ENCODE measurements at places on chromosomes 13 and 19.

GRCh38 chr19:8665468-8666213 lies 33.0 kb downstream of the ACTL9 start:
- DNase-seq = no peak

DNA sequence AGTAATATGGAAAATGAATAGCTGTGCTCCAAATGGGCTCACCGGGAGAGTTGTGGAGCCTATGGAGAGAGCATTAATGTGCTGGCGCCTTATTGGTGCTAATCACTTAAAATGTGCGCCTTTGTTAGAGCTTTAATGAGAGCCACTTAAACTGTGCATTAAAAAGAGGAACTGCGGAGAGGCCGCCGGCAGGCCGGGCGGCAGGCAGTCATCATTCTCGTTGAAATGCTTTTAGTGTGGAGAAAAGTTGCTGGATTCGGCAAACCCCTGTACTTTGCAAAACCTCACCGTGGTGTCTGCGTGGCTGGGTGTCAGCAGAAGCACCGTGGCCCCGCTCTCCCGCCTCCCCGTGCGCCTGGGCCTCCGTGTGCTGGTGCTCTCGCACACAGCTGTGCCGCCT lies 105.5 kb downstream of the KDM4B start:
- DNase-seq = no peak

- DNase-seq = no peak
These were observed 170.5 kb upstream of the HTR2A start for GRCh38 chr13:47067306-47067705.

DNA sequence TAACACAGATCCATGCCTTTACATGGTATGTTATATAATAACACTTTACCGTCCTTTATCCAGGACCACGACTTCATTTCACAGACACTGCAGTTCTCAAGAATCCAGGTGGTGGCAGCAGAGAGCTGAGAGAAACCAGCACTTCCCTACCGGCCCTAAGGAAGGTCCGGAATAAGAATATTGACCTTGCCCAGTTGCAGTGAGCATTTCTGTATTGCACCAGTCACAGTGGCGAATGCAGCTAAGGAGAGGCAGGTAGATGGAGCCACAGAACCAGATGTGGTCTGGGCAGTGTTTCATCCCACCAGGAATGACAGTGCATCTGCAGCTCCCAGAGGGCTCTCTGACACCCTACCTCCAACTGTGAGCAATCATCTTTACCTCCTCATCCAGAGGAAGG lies 44.6 kb downstream of the ZNF787 start:
- DNase-seq = peak; percentile 27

DNA sequence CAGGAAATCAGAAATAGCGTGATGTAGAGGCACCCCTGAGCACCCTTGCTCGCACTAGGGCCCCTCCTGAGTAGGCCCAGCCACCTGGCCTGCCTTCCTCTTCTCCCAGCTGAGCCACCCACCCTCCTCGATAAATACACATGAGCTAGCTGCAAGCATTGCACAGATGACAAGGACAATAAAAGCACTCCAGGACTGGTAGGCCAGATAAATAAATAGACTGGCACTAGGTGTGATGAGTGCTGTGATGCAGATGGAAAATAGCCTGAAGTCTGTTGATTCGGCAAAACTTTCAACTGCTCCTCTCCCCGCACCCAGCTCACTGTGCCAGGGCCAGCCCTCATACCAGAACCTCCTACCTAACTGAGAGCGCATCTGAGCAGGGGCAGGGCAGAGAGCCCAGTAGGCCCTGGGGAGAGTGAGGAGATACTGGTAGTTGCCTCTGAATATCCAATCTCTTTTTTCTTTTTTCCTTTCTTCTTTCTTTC lies 54.5 kb upstream of the GPI start:
- DNase-seq = no peak

DNA sequence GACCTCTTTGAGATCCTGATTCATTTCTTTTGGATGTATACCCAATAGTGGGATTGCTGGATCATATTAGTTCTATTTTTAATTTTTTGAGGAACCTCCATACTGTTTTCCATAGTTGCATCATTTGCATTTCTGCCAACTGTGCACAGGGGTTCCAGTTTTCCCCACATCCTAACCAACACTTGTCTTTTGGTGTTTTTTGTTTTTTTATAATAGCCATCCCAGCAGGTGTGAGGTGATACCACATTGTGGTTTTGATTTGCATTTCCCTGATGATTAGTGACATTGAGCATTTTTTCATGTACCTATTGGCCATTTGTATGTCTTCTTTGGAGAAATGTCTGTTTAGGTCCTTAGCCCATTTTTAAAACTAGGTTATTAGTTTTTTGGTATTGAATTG lies 18.8 kb upstream of the GPR183 start:
- DNase-seq = no peak

All from CD8-positive, alpha-beta memory T cell (primary cell).